Activated CD4-positive, alpha-beta T cell treated with anti-CD3 and anti-CD28 coated beads for 48 hours (primary cell): ENCODE measurements at places on chromosomes 6 and 20.

- no peak for DNase-seq
Observed at GRCh38 chr6:32152769-32153563, 975 bp upstream of the PPT2 start.

DNA sequence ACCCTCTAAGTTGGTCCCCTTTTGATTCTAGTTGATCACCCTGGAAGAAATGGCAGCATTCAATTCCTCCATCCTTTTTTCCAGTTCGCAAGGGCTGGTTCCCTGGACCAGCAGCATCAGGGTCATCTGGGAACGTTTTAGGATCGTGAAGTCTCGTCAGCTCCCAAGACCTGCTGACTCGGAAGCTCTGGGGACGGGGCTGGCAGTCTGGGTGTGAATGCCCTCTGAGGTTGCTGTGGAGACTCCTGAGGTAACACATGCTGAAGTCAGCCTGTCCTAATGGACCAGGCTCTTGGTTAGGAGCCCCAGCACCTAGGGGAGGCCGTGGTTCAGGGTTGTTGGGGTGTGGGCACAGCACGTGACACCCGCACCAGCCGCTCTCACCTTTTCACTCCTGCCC, 164.1 kb downstream of the SYNDIG1 start:
- no peak for DNase-seq

DNA sequence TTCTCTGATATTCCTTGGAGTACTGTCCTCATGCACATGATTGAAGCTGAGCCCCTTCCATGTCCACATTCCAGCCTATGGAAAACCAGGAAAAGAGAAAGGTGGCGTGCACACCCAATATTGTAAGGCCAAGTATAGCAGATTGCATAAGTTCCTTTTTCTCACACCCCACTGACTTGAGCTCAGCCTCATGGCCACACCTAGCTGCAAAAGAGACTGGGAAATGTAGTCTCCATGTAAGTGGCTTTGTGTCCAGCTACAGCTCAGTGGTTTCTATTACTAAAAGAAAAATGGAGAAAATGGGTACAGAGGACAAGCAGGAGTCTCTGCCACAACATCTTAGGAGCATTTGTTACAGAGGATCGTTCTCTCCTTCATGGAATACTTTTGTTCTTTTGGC, 10.8 kb upstream of the UST start:
- no peak for DNase-seq

GRCh38 chr20:47406849-47407682, 50.6 kb upstream of the ZMYND8 start:
- no peak for DNase-seq

GRCh38 chr6:127247114-127248096, 19.3 kb upstream of the RNF146 start:
- no peak for DNase-seq
